ENCODE measurements at places on chromosomes 2 and 18. TPM values are rescaled to one million over a fixed set of nuclear protein-coding genes. Genes with fewer than 3 reads are reported as not detected.

Gene NEU4
- 0.32 TPM for polyA plus RNA-seq

Gene IL1F10
- polyA plus RNA-seq, result not detected

Gene NEUROD1
- 0.08 TPM for polyA plus RNA-seq

Gene SLC25A12
- 7.7 TPM for polyA plus RNA-seq

Gene GALR1
- polyA plus RNA-seq, result 0.09 TPM

Gene GPR45
- not detected for polyA plus RNA-seq

Gene CDH19
- not detected for polyA plus RNA-seq

Gene ZNF513
- polyA plus RNA-seq, result 35.0 TPM

Gene CNDP1
- 0.09 TPM for polyA plus RNA-seq

Gene LIMS4
- 0.20 TPM for polyA plus RNA-seq

Gene POTEE
- 0.44 TPM for polyA plus RNA-seq

Gene UGT1A5
- not detected for polyA plus RNA-seq

Gene TSPYL6
- not detected for polyA plus RNA-seq

Gene DLGAP1
- 11.8 TPM for polyA plus RNA-seq

Gene CPLX4
- not detected for polyA plus RNA-seq

Gene DYNC2LI1
- 2.2 TPM for polyA plus RNA-seq

Gene ANKRD23
- 3.4 TPM for polyA plus RNA-seq

Gene LTBP1
- polyA plus RNA-seq, result 15.4 TPM

Gene COLEC11
- 0.80 TPM for polyA plus RNA-seq

Gene STAT4
- 0.36 TPM for polyA plus RNA-seq

Gene RAX
- polyA plus RNA-seq, result 0.12 TPM

Gene ANKRD30B
- polyA plus RNA-seq, result not detected

Gene C2orf80
- polyA plus RNA-seq, result 0.97 TPM

Gene DUSP19
- polyA plus RNA-seq, result 0.53 TPM

Gene FEV
- not detected for polyA plus RNA-seq

Gene TMEM178A
- polyA plus RNA-seq, result 11.2 TPM

Gene TXNDC2
- 0.11 TPM for polyA plus RNA-seq

Gene ACSL3
- polyA plus RNA-seq, result 37.5 TPM

Gene NDC80
- polyA plus RNA-seq, result 11.0 TPM
